ENCODE measurements at places on chromosomes 12 and 14.

GRCh38 chr14:97385727-97386126, 588.5 kb downstream of the VRK1 start:
- DNase-seq: no peak

DNA sequence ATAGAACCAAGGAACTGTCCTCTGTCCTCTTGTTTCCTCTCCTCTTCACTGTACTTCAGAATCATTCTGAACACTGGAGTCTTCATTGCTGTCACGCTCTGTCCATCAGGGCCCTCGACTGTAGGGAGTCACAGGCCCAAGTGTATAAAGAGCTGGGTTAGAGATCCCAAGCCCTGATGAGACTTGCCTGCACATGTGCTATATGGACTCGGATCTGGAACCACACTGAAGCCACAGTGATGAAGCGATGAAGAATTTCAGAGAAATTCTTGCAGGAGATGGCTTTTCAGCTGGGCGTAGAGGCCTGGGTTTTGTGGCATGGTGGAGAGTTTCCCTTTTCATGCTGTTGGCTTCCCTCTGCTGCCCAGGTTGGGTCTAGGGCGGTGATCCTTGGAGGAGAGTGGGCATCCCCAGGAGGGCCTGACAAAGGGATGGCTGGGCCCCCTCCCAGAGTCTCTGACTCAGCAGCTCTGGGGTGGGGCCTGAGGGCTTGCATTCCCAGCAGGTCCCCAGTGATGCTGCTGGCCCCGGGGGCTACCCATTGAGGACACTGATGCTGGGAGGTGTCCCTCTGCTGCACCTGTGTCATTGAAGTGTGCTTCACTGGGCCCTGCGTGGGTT, 39.6 kb upstream of the YY1 start:
- DNase-seq: no peak

DNA sequence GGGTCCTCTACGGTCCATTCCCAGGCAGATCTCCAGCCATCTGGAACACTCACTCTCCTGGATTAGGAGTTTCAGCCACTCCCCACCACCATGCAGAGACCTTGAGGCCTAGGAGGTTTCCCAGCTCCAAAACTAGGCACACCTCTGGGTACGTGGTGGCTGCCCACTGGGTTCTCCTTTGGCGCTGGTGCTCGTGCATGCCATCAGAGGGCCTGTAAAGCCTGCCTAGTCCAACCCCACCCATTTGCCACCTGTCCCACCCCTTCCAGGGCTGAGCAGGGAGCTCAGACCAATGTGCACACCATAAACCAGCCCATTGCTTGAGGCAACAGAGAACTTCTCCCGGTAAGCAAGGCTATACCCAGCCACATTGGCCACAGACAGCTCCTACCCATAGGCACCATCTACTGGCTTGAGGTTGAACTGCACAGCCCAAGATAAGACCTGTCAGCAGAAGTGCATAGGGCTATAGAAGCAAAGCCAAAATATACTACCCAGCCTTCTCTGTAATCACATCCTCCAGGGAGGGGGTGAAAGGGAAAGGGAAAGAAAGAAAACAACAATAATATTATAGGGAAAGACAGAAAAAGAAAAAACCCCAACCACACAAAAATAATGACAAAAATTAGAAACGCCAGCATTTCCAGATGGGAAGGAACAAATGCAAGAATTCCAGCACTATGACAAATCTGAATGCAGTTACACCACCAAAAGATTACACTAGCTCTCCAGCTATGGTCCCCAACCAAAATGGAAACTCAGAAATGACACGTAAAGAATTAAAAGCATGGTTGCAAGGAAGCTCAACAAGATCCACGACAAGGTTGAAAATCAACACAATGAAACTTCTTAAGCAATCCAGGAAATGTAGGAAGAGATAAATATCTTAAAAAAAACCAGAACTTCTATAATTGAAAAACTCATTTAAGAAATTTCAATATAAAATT, 111.9 kb upstream of the CCDC175 start:
- DNase-seq: no peak

DNA sequence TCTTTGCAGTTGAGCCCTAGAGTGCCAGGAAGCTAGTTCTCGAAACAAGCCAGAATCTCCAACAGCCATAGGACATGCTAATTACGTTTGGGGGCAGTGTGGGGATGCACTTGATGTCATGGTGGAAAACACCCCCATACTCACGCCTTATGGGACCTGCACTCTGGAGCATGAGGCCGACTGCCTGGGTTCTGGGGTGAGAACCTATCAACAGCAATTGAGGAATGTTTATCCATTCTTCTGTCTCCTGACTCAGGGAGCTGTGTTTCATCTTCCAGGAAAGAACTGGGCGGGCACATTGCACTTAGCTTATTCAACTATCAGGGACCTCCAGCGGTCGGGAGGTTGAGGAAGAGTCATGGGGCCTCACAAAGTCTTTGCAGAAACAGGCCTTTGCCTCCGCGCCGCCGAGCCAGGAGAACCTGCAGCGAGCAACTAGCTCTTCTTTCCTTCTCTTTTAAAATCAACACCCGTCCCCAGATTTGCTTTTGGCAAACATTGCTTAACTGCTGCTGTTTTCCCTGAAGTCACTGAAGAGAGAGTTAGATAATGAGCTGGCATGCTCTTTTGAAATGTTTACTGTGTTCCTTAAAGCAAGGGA, 226.1 kb upstream of the DIO3 start:
- no peak for DNase-seq

GRCh38 chr14:23776296-23776695, 140.1 kb downstream of the DHRS2 start:
- no peak for DNase-seq

GRCh38 chr12:108305991-108306501, 33.1 kb downstream of the CMKLR1 start:
- no peak for DNase-seq

DNA sequence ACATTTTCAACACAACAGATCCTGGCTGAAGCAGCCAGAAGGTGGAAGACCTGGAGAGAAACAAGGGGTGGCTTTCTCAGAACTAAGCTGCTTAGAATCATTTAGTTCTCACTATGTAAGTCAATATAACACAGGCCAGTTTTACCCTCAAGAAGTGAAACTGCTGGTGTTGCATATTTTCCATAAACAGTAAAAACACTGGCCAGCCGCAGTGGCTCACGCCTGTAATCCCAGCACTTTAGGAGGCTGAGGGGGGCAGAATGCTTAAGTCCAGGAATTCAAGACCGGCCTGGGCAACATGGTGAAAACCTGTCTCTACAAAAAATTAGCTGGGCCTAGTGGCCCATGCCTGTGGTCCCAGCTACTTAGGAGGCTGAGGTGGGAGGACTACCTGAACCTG, 11.6 kb downstream of the STX2 start:
- no peak for DNase-seq

- no peak for DNase-seq
These were observed 18.0 kb upstream of the ABHD12B start for GRCh38 chr14:50853891-50854290.

- no peak for DNase-seq
These were observed 173.5 kb downstream of the SLC41A2 start for GRCh38 chr12:104784592-104784991.

- no peak for DNase-seq
These were observed 23.2 kb upstream of the PSMA6 start for GRCh38 chr14:35268946-35269345.

GRCh38 chr12:113946175-113946574, 19.9 kb downstream of the RBM19 start:
- no peak for DNase-seq

- DNase-seq: no peak
These were observed 48.7 kb downstream of the CCDC88C start for GRCh38 chr14:91368776-91369416.

DNA sequence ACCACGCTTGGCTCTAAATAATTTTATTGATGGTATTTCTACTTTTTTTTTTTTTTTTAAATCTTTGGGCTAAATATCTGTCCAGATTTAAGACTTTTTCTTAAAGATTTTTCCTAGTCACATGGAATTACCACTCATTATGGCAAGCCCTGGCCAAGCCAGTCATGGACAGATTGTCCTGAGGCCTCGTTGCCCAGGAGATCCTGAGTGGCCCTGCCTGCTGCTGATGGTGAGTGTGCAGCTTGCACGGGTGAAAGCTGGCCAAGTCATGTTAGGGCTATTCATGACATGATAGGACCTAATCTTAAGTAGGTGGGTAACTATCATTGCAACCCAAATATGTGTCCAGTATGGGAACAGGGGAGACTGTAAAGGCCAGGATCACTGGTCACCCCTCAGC, 27.8 kb downstream of the GUCY2C start:
- DNase-seq: no peak
